ENCODE measurements at places on chromosomes 3 and 15.
A peak's percentile ranks its signal among the peaks of the same experiment; 100 is the strongest.

DNA sequence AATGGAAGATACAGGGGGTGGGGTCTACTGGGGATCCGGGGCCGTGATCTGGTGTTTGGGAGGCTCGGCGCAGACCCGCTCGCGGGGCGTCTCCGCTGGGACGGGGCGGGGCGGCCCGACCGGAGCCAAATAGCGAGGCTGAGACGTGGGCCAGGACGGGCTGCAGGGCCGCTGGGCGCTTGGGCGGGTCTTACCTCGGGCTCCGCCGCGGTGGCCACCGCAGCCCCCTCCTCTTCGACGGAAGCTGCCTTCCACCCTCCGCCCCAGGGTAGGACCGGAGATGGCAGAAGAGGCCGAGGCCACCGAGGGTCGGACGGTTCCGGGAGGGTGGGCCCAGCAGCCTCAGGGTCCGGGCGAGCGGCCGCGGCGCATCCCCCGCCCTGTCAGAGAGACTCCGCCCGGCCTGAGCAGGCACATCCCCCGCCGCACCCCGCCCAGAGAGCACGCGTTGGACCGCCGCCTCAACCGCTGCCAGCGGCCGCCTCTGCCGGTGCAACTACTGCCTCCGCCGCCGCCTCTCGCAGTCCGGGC is 399 bp downstream of the MYO9A start:
- DNase-seq: peak; percentile 75

DNA sequence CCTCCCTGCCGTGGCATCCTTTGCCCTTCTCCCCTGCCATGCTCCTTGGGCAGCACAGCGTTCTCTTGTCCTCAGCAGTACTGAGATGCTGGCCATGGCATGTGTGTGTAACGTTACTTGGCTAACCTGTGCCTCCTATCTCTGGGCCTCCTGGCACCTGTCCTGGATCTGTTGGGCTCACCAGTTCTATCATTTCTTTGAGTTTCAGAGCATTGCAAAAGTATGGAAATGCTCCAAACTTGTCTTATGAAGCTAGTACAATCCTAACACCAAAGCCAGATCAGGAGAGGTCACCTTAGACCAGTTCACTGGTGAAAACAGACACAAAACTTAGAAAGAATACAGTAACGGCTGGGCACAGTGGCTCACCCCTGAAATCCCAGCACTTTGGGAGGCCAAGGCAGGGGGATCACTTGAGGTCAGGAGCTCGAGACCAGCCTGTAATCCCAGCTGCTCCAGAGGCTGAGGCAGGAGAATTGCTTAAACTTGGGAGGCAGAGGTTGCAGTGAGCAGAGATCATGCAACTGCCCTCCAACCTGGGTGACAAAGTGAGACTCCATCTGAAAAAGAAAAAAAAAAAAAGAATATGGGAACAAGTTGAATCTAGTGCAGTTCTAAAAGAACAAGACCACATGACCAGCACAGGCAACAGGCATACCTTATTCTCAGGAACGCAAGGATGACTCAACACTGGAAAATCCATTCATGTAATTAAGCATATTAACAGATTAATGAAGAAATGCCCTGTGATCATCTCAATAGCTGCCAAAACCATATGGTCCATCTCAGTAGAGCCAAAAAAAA is 62.4 kb upstream of the TRPM1 start:
- DNase-seq: no peak

- peak; percentile 52 for DNase-seq
Measured at GRCh38 chr3:10602769-10603768, 97.7 kb upstream of the ATP2B2 start.

DNA sequence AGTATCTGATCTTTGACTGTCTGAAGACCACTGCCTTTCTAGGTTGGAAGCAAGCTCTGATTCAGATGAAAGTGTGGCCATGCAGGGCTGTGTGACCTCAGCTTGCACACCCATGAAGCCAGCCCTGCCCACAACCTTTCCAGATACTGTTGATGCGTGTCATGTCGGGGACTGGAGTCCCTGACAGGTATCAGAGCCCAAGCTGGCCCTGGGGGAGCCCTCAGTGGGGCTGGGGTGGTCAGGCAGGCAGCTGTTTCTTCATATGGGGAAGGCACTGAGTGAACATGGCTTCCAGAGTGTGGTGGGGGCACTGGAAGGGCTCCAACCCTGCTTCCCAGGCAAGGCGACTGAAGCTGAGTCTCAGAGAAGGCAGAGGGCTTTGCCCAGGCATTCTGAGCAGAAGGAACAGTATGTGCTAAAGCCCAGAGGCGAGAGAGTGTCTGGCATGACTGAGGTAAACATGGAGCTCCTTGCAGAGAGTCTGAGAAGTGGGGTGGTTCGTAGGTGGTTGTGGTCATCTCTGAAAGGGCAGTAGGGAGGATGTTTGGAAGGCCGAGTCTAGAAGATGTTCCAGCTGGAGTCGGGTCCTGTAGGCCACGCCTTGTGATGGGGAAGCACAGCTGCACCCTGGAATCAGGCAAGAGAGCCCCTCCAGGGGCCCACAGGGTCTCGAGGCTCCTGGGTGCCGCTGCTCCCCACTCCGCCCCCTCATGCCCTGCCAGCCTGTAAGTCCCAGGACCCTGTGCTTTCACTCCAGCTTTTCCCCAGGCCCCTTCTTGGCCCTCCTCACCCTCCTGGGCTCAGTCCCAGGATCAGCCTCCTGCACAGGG is 122.2 kb downstream of the EEFSEC start:
- no peak for DNase-seq

DNA sequence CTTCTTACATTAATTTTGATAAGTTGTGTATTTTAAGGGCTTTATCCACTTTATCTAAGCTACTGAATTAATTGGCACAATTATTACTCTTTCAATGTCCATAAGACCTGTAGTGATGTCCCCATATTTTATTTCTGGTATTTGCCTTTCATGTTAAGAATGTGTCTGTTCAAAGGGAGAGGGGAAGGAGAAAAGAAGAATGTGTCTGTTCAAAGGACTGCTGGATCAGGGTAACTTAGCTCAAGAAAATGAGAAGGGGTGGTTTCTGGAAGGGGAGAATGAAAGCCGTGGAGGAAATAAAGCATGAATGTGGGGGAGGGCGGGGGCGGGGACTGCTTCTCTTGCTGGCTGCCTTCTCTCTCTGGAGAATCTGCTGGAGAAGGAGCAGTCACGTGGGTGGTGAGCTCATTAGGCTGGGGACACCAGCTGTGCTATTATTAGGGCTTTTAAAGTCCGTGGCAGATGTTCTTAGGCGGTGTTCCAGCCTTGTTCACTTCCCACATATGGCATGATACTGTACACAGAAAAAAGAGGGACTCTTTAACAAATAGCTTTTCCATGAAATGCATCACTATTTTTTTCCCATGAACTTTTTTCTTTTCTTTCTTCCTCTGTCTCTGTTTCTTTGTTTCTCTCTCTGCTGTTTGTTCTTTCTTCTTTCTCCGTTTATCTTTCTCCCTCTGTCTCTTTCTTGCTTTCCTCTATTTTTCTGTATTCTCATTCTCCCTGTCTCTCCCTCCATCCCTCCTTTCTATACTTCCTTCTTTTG is 63.7 kb upstream of the ULK4 start:
- no peak for DNase-seq

- no peak for DNase-seq
Measured at GRCh38 chr3:31288224-31288623, 244.5 kb upstream of the STT3B start.

DNA sequence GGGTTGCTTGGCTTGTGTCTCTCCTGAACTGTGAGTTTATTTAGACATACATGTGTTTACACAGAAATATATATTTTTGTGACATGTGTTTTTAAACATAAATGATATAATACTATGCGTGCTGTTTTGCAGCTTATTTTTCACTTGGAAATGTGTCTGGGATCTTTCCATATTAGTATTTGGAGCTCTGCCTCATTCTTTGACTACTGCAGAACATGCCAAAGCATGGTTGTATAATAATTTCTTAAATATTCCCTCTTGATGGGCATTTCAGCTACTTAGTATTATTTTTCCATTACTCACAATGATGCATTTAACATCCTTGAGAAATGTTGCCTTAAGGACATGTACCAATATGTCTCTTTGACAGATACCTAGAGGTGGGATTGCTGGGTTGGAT is 19.5 kb downstream of the ANAPC13 start:
- no peak for DNase-seq

DNA sequence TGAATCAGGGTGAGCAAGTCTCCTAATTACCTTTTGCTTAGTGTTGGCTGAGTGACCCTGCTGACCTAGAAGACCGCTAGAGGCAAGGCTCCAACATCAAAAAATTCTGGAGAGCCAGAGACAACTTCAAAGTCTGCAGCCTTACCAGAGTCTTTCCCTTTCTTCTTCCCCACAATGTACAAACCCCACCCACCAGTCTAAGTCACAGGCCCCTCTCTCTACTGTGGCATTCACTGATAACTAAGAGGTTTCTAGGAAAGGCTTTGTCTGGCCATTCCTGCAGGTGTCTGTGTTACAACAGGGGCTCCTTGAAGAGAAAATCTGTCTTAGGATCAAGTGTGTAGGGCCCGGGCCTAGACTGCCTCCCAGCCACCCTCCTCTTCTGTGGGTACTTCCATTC is 525 bp downstream of the MYH15 start:
- DNase-seq: no peak

- DNase-seq: no peak
Measured at GRCh38 chr3:116476691-116477090, 31.4 kb upstream of the LSAMP start.

DNA sequence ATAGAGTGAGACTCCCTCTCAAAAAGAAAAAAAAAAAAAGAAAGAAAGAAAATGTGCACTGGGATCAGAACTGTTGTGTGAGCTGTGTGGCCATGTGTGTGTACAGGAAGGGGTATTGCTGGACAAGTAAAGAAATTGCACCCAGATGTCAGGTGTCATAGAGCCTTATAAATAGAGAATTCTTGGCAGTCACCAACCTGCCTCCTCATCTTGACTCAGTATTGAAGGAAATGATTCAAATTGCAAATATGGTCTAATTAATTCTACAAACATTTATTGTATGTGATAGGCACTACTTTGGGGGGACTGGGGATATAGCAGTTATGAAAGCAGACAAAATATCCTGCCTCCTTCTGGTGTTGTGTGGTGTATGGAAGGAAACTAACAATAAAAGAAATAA is 243.8 kb upstream of the TTC14 start:
- DNase-seq: no peak

- no peak for DNase-seq
Measured at GRCh38 chr3:117282566-117282965, 573.0 kb downstream of the TUSC7 start.

Measured in activated CD4-positive, alpha-beta T cell treated with anti-CD3 and anti-CD28 coated beads, Interleukin-2, amount 50 U/mL, for 48 hours (primary cell).